ENCODE measurements at places on chromosomes 4 and X. TPM values are rescaled to one million over a fixed set of nuclear protein-coding genes. Genes with fewer than 3 reads are reported as not detected.

The MRFAP1L1 gene
- total RNA-seq, result 52.2 TPM

The CYLC1 gene
- not detected for total RNA-seq

The PARM1 gene
- total RNA-seq, result 0.65 TPM

The RASSF6 gene
- total RNA-seq, result not detected

The LSM6 gene
- 21.6 TPM for total RNA-seq

The NUDT10 gene
- total RNA-seq, result 5.8 TPM

The ITIH6 gene
- total RNA-seq, result not detected

The KLF8 gene
- total RNA-seq, result 1.7 TPM

The TCP11X2 gene
- not detected for total RNA-seq

The RASGEF1B gene
- total RNA-seq, result 3.4 TPM

The PCDH19 gene
- under 0.01 TPM for total RNA-seq

The TLR8 gene
- total RNA-seq, result not detected

The IL3RA gene
- total RNA-seq, result 0.13 TPM

The STATH gene
- not detected for total RNA-seq

The BMX gene
- total RNA-seq, result under 0.01 TPM

The BMP3 gene
- total RNA-seq, result 0.08 TPM

The NOP14 gene
- total RNA-seq, result 14.1 TPM

The GBA3 gene
- not detected for total RNA-seq

The REELD1 gene
- total RNA-seq, result not detected

The KCTD8 gene
- total RNA-seq, result 0.78 TPM

The RGN gene
- 2.0 TPM for total RNA-seq

The POF1B gene
- not detected for total RNA-seq

The TBCK gene
- 21.8 TPM for total RNA-seq

The CDX4 gene
- not detected for total RNA-seq

The PDE5A gene
- total RNA-seq, result 158 TPM

The SMC1A gene
- total RNA-seq, result 13.8 TPM

The SPACA5 gene
- total RNA-seq, result not detected

The CXCL3 gene
- total RNA-seq, result 66.3 TPM

The TMEM47 gene
- 28.3 TPM for total RNA-seq

The CENPU gene
- 9.0 TPM for total RNA-seq

The RHOXF2 gene
- total RNA-seq, result not detected

The MID1 gene
- 9.2 TPM for total RNA-seq

The VGLL1 gene
- total RNA-seq, result not detected

The GPR34 gene
- not detected for total RNA-seq
